ENCODE measurements at places on chromosomes 3 and 15.

DNA sequence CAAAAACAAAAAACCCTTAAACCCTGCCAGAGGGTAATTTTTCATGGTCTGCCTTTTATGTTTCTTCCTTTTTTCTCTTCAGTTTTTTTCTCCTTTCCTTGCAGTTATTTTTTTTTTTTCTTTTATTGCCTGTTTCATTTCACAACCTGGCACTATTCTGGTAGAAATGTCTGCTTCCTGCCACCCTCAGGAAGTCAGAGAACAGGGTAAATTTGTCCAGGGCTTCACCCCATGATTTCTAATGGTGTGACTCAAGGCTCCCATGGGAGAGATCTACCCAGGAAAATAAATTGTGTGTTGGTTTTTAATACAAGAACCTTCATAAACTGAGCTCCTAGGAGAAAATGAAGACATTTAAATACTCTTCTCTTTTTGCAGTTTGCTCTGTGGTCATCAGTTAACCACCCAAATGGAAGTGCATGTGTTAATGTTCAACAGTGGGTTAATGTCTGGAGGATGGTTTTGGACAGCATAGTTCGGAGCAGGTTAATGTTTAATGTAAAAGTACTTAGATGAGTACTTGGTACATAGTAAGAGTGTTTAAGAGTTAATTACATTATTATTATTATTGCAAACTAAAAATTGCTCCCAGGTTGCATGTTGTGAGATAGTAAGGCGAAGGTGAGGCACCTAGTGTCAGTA lies 45.9 kb downstream of the CGNL1 start:
- peak; percentile 22 for DNase-seq

GRCh38 chr15:78076231-78077052 lies 1.1 kb downstream of the TBC1D2B start:
- no peak for DNase-seq

- no peak for DNase-seq
Observed at GRCh38 chr15:31609906-31610305, 283.3 kb downstream of the KLF13 start.

DNA sequence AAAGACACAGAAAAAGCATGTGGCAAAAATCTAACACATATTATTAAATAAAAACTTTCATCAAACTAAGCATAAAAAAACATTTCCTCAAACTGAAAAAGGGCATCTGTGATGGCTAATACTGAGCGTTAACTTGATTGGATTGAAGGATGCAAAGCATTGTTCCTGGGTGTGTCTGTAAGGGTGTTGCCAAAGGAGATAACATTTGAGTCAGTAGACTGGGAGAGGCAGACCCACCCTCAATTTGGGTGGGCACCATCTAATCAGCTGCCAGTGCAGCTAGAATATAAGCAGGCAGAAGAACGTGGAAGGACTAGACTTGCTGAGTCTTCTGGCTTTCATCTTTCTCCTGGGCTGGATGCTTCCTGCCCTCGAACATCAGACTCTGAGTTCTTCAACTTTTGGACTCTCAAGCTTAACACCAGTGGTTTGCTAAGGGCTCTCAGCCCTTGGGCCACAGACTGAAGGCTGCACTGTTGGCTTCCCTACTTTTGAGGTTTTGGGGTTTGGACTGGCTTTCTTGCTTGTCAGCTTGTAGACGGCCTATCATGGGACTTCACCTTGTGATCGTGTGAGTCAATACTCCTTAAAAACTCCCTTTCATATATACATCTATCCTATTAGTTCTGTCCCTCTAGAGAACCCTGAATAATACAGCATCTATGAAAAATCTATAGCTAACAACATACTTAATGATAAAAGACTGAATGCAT lies 45.4 kb downstream of the DAZL start:
- no peak for DNase-seq

DNA sequence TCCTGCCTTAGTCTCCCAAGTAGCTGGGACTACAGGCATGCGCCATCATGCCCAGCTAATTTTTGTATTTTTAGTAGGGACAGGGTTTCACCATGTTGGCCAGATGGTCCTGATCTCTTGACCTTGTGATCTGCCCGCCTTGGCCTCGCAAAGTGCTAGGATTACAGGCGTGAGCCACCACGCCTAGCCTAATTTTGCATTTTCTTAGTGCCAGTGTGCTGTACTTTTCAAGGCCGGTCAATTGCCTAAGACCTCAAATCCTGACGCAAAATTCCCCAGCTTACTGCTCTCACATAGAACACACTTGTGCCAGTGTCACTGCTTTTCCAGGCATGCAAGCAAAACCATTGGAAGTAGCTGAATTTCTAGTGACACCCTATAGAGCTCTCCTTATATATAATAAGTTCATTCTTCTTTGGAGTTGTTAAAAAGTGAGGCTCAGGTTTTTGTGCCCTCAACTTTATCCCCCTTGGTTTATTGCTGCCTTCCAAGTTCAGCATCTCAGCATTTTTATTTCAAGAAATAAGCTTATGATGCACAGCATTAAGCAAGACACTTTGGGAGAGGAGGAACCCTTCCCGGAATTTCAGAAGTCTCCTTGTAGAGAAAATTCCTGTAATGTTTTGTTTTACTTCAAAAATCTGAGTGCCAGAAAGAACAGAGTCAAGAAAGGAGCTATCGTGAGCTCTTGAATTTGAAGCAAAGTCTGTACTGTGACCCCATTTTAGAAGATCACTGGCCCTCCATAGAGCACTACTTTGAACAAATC lies 93.2 kb downstream of the FILIP1L start:
- DNase-seq: no peak

DNA sequence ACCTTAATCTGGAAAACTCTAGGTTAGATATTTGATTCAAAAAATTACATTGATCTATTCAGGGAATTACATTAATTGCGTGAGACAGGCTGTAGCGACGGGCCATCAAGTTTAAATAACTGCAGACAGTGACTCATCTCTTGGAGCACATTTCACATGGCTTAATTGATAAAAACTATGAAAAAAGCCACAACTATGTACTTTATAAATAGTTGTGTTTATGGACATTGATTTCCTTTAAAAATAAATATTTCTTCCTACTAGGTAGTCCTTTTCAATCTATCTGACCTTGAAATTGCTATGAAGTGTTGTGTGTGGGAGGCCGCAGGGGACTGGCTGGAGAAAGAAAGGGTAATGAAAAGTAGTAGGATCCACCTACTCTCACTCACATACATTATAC lies 157.8 kb downstream of the IL1RAP start:
- no peak for DNase-seq

DNA sequence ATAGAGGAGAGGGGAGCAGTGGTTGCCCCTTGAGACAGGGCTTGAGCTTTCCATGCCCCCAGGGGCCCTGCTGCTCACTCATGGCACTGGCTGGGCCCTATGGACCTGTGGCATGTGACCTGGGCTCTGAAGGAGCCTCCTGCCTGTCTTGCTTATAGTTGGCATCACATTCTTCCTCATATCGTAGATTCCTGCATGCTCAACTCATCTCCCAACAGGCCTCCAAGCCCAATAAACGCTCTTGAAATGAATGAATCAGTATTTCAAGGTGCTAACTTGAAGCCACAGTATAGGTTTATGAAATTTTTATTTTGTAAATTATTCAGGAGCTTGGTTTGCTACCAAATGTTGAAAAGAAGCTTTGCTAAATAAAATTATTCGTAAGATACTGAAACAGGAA lies 93.3 kb upstream of the SLC7A14 start:
- no peak for DNase-seq

GRCh38 chr3:39843440-39843839 lies 34.0 kb downstream of the MYRIP start:
- no peak for DNase-seq

DNA sequence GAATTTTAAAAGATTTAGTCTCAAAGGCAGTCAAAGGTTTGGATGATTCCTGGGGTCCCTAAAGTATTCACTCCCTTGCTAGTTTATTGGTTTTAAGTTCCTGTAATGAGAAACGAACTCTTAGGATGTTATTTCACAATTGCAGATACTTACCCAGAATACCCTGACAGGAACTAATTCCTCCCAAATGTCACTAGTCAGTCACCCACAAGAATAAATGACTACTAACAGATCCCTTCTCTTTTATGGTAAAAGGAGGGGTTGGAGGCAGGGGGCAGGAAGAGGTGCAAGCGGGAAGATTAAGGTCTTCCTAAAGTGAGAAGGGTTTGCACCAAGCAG lies 174.2 kb upstream of the SLC2A2 start:
- no peak for DNase-seq

GRCh38 chr3:111669926-111670630 lies 74.9 kb upstream of the ZBED2 start:
- no peak for DNase-seq

DNA sequence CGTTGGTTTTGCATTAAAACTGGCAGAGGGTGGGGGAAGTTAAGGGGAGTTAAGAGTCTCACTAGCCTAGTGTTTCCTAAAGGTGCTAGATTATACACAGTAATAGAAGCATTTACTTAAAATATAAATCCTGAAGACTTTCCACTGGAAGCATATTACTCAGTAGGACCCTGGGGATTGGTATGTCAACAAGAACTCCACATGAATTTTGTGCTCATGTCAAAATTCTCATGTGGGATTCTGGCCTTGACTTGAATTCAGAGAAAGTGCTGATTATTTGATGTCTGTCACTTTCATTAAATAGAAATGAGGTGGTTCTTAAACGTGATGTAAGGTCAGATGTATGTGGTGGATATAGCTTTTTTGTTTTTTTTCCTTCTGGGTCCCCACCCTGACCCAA lies 997.2 kb downstream of the TUSC7 start:
- DNase-seq: no peak

- DNase-seq: no peak
Observed at GRCh38 chr3:59913645-59914044, 863.8 kb upstream of the CFAP20DC start.

DNA sequence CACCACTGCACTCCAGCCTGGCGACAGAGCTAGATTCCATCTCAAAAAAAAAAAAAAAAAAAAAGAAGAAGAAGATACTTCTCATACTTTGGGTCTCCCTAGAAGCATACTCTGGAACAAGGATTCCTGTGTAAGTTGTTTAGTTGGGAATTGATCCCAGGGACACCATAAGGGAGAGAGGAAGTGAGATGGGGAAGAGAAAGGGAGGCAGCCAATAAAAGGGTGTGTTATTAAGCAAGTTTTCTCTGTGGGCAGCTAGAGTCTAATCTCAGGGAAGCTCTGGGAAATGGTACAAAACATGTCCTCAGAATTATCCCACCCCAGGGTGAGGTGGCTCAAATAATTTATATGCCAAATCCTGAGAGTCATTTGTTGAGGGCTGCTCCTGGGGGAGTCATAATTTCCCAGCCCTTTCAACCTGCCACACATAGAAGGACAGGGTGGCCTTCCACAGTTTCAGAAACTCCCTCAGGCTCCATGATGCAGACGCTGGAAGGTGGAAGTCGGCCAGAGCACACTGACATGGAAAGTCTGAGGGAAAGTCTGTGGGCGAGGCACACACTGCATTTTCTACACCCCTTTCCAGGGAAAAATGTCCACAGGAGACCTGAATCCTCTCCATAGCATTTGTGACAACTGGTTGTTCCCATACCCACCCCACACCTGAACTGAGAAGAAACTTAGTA lies 86.4 kb upstream of the SLC4A7 start:
- DNase-seq: no peak

DNA sequence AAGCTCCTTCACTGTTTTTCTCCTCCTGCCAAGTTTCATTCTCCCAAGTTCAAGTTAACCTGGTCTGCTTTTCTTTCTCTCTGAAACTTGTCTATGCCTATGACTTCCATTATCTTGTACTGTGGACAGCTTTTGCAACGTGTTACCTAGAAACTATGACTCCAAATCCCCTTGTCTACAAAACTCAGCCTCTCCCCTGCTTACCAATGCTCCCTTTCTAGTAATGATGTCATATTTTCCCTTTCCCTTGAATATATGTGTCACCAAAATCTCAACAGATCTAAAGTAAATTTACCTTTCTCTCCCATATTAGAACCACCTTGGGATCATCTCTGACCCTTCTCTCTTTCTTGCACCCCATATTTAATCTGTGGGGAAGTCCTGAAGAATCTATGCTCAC lies 10.5 kb upstream of the ABHD2 start:
- no peak for DNase-seq

DNA sequence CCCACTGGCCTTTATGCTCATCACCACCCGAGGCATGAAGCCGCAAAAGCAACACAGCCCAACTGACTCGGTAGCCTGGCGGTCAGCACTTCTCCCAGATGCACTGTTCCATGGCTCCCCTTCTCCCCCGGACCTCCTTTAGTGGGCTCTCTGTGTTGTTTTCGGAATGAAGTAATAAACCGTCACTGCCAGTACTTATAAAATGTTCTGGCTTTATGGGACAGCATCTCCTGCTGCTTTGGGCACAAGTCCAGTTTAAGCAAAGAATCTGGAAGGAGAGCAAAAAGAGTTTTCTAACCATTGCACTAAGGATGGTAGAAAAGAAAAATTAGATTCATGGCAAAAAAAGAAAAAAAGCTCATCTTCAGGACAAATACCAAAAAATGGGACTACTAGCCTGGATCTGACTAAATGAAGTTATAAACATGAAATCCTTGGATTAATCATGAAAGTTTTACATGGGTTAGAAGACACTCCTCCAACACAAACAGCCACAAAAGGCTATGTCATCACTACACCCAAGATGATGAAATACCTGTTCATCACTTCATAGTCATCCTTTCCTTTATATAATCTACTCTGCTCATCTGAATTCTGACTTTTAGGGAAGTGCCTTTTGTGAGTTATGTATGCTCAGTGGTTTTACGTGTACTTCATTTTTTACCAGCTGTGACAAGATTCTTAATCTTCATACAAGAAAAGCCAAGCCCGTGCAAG lies 89.5 kb upstream of the UBE2E2 start:
- no peak for DNase-seq

DNA sequence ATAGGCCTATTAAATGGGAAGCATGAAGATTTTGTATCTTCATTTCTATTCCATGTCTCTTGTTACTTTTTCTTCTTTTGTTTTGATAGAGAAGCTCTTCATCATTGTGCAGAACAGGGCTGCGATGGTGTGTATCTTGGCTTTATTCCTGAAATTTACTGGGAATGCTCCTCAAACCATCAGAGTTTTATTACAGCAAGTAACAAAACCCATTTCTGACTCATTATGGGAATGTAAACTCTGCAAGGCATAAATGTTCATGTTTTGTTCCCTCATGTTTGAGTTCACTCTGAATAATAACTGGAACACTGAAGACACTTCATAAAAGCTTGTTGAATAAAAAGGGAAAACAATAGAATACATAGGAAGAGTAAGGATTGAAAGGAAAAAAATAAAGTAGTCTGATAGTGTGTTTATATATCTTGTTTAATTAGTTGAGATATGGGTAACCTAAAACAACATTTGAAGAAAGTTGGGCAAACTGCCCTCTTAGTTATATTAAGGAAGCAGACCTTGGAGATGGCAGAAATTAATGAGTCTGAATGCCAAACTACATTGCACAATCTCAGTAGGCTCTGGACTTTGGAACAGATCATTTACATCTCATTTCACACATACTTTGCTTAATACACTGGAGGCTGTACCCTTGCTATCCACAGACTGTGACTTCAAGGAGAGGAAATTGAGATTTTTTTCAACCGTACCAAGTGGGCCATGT lies 521.5 kb downstream of the GRM7 start:
- no peak for DNase-seq

GRCh38 chr15:60161704-60162103 lies 157.6 kb downstream of the FOXB1 start:
- DNase-seq: no peak

- no peak for DNase-seq
Observed at GRCh38 chr15:68083463-68083862, 29.3 kb downstream of the PIAS1 start.

- DNase-seq: no peak
Observed at GRCh38 chr3:100563228-100563627, 46.2 kb upstream of the ADGRG7 start.

GRCh38 chr15:64636556-64636955 lies 138.8 kb downstream of the RBPMS2 start:
- DNase-seq: no peak

GRCh38 chr3:3632449-3632848 lies 166.8 kb upstream of the LRRN1 start:
- DNase-seq: no peak

GRCh38 chr3:48881652-48882114 lies 17.0 kb downstream of the SLC25A20 start:
- no peak for DNase-seq
